ENCODE measurements at places on chromosomes 13 and 19. TPM values are rescaled to one million over a fixed set of nuclear protein-coding genes. Genes with fewer than 3 reads are reported as not detected.

GRCh38 chr19:42301646-42302203, at the start of gene PRR19:
TSS of gene PRR19 (plus strand) at chr19:42302132. CDS start at chr19:42309585, 7,453 bp downstream.
- no peak for DNase-seq

DNA sequence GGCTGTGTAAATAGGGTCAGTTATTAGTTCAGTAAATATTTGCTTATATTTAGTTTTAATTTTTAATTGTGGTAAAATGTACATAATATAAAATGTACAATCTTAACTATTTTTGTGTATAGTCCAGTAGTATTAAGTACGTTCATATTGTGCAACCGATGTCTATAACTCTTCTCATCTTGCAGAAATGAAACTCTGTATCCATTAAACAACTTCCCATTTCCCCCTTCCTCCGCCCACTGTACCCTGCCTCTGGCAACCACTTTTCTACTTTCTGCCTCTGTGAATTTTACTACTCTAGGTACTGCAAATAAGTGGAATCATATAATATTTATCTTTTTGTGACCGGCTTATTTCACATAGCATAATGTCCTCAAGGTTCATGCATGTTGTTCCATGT, 24.4 kb downstream of the UBAC2 start:
- no peak for DNase-seq

DNA sequence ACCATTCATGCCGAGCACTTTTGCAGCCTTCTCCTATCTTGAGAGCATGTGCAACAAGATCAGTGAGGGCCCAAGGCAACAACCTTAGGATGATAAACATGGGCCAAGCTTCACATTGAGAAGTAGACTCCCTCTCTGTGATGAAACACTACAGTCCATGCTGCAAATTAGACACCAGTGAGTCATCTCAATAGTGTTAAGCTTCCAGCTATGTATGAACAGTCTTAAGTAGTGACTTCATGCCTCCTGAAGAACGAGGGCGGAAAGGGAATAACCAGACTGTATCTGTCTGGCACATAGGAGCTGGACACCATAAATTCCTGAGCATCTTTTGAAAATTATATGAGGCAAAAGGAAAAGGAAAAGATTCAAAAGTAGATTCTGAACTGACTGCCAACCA, 309.9 kb upstream of the SLITRK1 start:
- no peak for DNase-seq

- DNase-seq = no peak
These were observed 247.1 kb downstream of the DCT start for GRCh38 chr13:94232161-94232950.

DNA sequence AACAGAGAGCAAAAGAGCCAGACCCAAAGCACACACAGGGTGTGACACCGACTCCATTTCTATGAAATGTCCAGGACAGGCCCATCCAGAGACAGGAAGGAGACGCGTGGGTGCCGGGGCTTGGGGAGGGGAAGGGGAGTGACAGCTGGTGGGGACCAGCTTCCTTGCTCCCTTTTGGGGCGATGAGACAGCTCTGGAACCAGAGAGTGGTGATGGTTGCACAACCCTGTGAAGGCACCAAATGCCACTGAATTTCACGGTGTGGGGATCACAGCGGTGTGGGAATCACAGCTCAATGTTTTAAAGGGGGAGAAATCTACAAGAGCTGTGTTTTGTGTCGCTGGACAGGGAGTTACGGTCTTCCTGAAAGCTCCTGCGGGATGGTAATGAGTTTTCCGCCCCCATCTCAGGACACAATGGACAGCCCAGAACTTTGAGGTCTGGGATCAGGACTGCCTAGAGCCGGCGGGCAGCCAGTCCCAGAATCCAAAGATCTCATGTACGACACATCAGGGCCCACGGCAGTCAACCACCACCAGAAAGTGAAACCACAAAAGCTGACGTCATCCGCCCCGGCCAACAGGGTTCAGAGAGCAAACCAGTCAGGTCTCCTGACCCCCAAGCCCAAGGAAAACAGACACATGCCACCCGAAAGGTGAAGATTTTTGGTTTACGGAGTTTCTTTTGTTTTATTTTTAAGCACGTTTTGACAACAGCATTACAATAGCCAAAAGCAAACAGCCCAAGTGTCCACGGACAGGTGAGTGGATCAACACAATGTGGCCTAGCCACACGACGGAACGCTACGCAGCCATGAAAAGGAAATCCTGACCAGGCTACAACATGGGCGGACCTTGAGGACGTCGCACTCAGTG, 7.3 kb downstream of the SGTA start:
- DNase-seq = no peak

Gene LILRB2
- 0.27 TPM for total RNA-seq

Gene GNG7
- total RNA-seq = 4.5 TPM

Gene AMH
- total RNA-seq = 1.6 TPM

Gene FGF9
- 21.1 TPM for total RNA-seq

Gene MEDAG
- total RNA-seq = 0.27 TPM

Gene XAB2
- 18.6 TPM for total RNA-seq

Gene CD33
- 0.36 TPM for total RNA-seq

All from cerebellum (tissue), 4 donors.